ENCODE measurements at places on chromosomes 6 and 20. TPM values are rescaled to one million over a fixed set of nuclear protein-coding genes. Genes with fewer than 3 reads are reported as not detected.

GRCh38 chr20:47274401-47275108 lies 81.9 kb downstream of the ZMYND8 start:
- DNase-seq, result no peak
- no peaks in the 10 kb centered on the region for H3K27me3 ChIP-seq
- peak overlapping the region; percentile 1 for H3K4me3 ChIP-seq
- H3K4me1 ChIP-seq, result peaks cover 65% of the 10 kb centered on the region

LY6G6D gene
- not detected for total RNA-seq

FNDC11 gene
- total RNA-seq, result 0.54 TPM

DNA sequence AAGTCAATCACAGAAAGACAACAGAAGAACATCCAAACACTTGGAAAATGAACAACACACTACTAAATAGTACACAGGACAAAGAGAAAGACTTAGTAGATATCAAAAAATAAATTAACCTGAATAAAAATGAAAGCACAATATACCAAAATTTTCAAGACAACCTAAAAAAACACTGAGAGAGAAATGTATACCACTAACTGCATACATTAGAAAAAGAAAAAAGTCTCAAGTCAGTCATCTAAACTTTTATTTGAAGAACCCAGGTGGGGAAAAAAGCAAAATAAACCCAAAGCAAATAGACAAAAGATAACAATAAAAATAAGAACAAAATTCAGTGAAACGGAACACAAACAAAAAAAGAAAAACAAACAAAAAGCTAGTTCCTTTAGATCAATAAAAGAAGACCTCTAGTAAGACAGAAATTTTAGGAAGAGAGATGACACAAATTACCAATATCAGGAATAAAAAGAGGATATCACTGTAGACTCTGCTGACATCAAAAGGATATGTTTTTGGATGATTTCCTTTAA lies 172.8 kb downstream of the TRIM27 start:
- H3K27me3 ChIP-seq, result no peaks in the 10 kb centered on the region
- H3K4me3 ChIP-seq, result no peak overlapping the region
- H3K36me3 ChIP-seq, result no peaks in the 10 kb centered on the region
- DNase-seq, result no peak

GRCh38 chr6:68533339-68533795 lies 101.7 kb upstream of the ADGRB3 start:
- H3K4me1 ChIP-seq, result no peaks in the 10 kb centered on the region
- H3K4me3 ChIP-seq, result no peak overlapping the region
- H3K27me3 ChIP-seq, result no peaks in the 10 kb centered on the region

- no peak for DNase-seq
- H3K27me3 ChIP-seq, result no peaks in the 10 kb centered on the region
- no peaks in the 10 kb centered on the region for H3K36me3 ChIP-seq
- H3K27ac ChIP-seq, result no peak overlapping the region
- H3K4me1 ChIP-seq, result peaks cover 25% of the 10 kb centered on the region
Measured at GRCh38 chr20:10476319-10476724, 41.2 kb downstream of the SLX4IP start.

HCRTR2 gene
- not detected for total RNA-seq

TOX2 gene
- 14.6 TPM for total RNA-seq

GRCh38 chr6:41181566-41181965 lies 18.6 kb upstream of the TREM2 start:
- no peak overlapping the region for H3K27ac ChIP-seq
- DNase-seq, result no peak
- no peaks in the 10 kb centered on the region for H3K4me1 ChIP-seq
- H3K4me3 ChIP-seq, result no peak overlapping the region
- H3K27me3 ChIP-seq, result no peaks in the 10 kb centered on the region
- no peaks in the 10 kb centered on the region for H3K36me3 ChIP-seq

Measured in thoracic aorta (tissue), 2 donors.